ENCODE measurements at places on chromosomes 1 and 21.

DNA sequence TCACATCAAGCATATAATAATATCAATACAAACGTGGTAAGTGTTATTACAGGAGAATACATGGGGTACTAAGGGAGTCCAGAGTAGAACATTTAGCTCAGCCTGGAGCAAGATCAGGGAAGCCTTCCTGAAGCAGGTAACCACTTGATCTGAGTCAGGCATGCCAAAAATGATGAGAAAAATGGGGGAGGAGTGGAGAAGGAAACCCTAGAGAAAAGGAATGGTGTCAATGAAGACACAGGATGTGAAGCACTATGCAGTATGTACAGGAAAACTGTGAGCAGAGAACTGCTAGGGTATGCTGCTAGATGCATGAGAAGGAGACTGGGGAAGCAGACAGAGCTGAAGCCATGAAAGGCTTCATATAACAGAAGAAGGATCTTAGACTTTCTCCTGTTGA is 84.7 kb downstream of the NOTCH2 start:
- DNase-seq, result no peak

- no peak for DNase-seq
Measured at GRCh38 chr1:59408608-59409240, 111.8 kb downstream of the FGGY start.

- DNase-seq, result no peak
Measured at GRCh38 chr1:40760984-40761383, 22.6 kb upstream of the KCNQ4 start.

DNA sequence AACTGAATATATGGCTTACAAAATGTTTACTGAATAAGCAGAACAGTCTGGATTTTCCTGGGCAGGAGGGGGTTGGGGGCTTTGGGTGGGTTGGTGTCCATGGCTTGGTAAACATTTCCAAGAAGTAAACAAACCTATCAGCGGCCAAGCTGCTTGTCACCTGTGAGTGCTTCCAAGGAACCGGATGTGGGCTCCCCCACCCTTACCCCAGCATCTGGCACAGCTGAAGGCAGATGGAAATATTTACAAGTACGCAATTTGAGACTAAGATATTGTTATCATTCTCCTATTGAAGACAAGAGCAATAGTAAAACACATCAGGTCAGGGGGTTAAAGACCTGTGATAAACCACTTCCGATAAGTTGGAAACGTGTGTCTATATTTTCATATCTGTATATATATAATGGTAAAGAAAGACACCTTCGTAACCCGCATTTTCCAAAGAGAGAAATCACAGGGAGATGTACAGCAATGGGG is at the start of gene CLCA1:
TSS of gene CLCA1 (plus strand) at position 427 of the 477 bp plus-strand sequence. CDS start at position 472, 45 bp downstream.
- DNase-seq, result no peak

DNA sequence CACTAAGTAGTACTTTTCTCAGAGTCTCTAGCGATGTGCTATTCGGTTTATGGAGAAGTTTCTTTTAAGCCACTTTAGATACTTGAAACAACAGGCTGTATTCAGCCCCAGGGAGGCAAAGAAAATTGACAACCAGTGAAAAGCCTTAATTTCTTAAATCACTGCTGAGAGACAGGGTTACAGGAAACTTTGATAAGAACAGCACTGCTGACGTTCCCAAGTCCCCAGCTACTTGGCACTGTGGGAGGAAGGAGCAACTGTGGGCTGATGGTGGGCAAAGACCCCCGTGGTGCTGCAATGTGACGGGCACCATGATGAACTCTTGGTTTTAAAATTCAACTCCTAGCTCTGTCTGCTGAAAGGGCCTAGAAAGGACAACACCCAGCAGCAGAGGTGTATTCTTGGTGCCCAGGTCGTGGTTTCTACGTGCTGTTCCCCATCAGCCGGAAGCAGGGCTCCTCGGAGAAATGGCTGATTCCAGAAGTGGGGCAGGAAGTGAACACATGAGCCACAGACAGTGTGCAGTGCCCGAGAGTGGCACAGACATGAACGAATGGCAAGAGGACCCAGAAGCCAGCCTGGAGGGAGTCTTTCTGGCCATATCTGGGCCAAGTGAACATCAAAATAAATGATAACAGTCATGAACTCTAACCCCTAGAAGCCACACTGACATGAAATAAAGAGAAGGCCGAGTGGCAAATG is 5.3 kb downstream of the PTTG1IP start:
- DNase-seq, result no peak

DNA sequence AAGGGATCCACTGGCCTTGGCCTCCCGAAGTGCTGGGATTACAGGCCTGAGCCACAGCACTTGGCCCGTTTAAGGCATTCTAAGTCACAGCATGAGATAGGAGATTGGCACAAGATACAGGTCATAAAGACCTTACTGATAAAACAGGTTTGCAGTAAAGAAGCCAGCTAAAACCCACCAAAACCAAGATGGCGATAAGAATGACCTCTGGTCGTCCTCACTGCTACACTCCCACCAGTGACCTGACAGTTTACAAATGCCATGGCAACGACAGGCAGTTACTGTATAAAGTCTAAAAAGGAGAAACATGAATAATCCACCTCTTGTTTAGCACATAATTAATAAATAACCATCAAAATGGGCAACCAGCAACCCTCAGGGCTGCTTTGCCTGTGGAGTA is 33.3 kb upstream of the RCC2 start:
- no peak for DNase-seq

Data from BJ (cell line).